Stimulated activated CD8-positive, alpha-beta memory T cell treated with anti-CD3 and anti-CD28 coated beads, Interleukin-15, amount 100 ng/mL, for 4 hours (primary cell): ENCODE measurements at places on chromosomes 2 and 18.

- no peak for DNase-seq
These were observed 119.1 kb downstream of the BMPR2 start for GRCh38 chr2:202495230-202495604.

DNA sequence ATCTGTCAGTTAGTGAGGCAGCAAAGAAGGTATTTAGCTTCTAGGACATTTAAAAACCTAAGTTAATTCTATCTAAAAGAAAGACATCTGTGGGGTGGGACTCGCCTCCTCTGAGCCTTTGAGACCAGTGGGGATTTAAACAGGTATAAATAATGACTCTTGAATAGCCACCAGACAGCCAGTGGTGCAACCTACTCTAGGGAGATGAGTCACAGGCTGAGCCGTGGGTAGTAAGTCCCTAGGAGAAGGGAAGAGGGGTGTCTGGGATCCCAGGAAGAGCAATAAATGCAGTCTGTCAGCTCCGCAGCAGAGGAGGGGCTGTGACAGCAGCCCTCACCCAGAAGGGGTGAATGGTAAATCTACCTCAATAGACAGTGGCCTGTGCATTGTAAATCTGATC lies 43.1 kb upstream of the GALNT3 start:
- no peak for DNase-seq

- DNase-seq: peak; percentile 4
These were observed 479 bp downstream of the RAB11FIP5 start for GRCh38 chr2:73112026-73112912.

GRCh38 chr2:109700680-109701274 lies 86.6 kb downstream of the SOWAHC start:
- DNase-seq: no peak

DNA sequence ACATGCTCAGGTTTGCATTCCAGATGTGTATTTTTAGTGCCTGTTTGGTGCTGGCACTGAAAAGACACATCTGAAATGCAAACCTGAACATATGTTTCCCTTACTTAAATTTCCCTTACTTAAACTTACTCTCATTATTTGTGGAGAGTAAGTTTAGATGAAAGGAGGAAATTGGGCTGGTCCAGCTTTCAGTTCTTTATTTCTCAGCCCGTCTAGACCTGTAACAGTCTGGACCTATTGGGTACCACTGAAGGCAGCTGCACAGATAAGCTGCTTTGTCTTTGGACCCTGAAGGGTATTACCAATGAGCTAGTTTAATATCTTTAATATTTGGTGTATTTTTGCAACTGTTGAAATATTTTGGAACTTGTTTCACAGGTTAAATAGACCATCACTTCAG lies 17.0 kb upstream of the DSG3 start:
- DNase-seq: no peak

DNA sequence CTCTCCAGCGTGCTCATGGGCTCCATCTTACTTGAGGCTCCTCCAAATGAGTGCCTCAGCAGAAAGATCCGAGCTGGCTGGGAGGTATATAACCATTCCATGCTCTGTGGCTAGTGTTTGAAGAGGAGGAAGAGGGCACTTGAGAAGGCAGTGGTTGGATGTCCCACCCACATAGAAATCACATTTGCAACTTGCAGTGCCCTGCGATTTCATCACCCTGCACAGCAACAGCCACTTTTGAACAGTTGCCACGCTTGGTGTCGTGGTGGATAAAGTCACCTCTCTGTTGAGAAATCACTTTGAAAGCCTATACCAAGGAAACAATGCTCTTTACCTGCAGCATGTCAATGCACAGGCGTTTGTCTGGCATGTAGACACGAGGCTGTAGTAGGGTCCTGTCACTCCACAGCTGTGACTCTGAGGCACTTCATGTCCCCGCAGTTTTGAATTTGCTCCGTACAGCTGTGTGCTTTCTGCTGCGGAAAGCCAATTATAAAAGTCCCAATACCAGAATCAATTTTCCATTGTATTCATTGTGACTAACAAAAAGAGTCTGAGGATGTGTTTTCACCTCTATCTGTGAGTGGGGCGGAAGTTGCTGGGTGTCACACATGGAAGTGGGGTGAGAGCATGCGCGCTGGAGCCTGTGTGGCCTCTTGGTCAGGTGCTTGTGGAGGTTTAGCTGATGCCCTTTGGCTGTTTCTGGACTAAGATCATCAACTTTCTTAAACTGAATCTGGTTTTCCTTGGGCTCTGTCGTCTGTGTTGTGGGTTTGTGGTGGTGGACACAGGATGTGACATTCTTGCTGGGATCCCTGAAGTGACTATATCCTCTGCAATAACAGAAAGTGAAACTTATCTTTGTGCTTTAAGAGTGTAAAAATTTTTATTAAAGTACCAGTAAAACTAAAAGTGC lies 2.8 kb downstream of the CNDP2 start:
- peak; percentile 68 for DNase-seq

DNA sequence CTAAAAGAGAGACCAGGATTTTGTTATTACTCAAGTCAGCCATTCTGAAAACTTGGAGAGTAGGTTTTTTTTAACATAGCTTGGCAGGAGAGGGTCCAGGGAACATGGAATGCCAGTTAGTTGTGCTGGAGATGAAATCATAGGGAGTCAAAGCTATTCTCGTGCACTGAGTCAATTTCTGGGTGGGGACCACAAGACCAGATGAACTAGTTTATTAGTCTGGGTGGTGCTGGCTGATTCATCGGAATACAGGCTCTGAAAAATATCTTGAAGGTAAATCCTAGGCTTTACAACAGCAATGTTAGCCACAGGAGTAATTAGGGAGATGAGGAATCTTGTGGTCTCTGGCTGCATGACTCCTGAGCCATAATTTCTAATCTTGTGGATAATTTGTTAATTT lies 921.4 kb downstream of the TRIB2 start:
- DNase-seq: no peak

DNA sequence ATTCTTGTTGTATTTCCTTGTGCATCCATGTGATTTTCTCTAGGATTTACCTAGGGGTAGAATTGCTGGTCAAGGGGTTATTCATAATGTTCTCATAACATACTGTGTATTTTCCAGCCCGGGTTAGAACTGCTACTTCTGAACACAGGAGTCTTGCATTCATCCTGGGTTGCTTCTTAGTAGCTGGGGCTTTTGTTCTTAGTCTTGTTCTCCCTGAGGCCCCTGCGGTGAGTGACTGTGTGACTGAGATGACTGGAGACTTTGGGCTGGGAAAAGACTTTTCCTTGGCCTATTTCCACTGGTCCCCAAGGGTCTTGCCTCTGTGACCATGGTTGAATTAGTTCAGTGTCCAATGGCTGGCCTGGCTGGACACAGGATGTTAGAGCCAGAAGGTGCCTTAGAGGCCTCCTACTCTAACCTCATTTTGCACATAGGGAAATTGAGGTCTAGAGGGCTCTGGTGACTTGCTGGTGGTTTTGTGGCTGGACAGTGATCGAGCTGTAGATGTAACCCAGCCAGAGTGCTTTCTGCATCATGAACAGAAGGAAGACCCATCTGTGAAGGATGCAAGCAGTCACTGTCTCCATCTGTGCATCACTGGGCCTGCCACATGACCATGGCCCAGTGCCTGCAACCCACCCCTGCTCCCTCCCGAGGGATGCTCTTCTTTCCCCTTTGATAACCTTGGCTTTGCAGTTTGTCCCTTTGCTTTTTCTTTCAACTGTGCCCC lies 233.3 kb downstream of the FHOD3 start:
- DNase-seq: no peak

- no peak for DNase-seq
These were observed 724 bp downstream of the NMS start for GRCh38 chr2:100470898-100471514.

DNA sequence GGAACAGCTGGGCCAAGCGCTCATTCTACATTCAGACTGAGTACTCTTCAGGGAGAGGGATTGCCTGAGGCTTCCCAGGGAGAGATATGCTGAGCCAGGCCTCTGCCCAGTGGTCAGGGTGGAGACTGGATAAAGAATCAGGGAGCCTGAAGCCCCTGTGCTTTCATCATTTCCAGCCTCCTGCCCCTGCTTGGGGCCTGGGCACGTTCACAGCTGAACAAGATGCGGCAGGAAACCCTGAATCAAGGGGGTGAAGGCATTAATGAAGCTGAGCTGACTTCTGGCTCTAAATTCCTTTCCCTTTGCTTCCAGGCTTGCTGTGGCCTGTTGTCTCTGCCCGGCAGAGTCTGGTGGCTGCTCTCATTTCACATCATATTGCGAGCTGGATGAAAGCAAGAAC lies 35.0 kb downstream of the RPL37A start:
- DNase-seq: no peak

GRCh38 chr2:105626966-105627340 lies 117.8 kb upstream of the NCK2 start:
- DNase-seq: no peak

GRCh38 chr2:148614322-148615049 lies 30.1 kb upstream of the EPC2 start:
- DNase-seq: no peak
